ENCODE measurements at places on chromosomes 11 and 22.

GRCh38 chr11:20873054-20873453 is 203.7 kb downstream of the NELL1 start:
- DNase-seq: peak; percentile 8

DNA sequence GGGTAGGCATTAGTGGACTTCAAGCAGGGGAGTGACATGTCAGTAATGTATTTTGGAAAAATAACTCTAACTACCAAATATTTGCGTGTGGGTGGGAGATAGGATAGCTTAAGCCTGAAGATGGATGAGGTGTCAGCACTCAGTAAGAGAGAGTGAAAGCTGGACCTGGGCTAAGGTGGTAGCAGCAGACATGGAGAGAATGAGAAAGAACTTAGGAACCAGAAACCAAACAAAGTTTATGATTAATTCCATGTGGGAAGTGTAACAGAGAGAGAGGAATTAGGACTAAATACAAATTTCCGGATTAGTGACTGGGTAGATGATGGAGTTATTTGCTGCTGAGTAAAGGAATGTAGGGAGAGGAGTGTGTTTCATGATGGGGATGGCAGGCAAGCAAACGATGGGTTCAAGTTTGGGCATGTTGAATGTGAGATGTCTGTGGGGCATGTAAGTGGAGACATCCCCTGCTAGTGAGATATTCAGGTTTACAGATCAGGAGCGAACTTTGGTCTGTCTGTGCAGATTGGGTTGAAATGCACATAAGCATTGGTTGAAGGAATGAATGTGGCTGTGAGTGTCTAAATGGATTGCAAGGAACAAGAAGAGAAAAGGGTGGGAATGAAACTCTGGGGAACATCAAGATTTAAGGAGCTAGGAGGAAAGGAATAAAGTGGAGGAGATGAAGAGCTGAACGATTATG is 185.6 kb upstream of the MTMR2 start:
- DNase-seq: no peak

GRCh38 chr22:17954200-17954859 is 70.0 kb downstream of the MICAL3 start:
- no peak for DNase-seq

- DNase-seq: no peak
Measured at GRCh38 chr22:36234919-36235318, 4.4 kb downstream of the APOL2 start.

- DNase-seq: no peak
Measured at GRCh38 chr22:45477366-45478107, 25.1 kb upstream of the FBLN1 start.

- no peak for DNase-seq
Measured at GRCh38 chr11:69637941-69638871, 2.8 kb upstream of the CCND1 start.

DNA sequence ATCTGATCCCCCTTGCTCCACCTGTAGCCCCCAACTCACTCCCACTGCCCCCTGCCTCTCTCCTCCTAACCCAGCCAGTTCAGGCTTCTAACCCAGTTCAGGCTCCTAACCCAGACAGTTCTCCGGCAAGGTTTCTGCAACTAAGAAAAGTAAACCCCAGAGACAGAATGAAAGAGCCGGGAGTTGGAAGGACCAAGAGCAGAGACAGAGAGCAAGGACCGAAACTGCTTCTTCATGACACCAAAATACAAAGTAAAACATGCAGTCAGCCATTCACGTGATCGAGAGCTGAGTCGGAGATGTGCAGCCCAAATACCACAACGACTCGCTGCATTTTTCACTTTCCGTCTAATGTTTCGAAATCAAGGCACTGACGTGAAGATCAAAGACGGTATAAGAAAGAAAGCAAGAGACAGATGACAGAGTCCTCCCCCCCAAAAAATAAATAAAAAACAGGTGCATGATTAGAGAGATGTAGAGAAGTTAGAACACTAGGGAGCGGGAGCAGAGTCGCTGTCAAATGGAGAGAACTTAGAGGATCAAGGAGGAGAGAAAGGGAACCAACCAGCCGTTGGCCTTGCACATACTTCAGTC is 884 bp downstream of the IL10RA start:
- peak; percentile 86 for DNase-seq

GRCh38 chr11:113673550-113674396 is 32.3 kb downstream of the TMPRSS5 start:
- DNase-seq: no peak

GRCh38 chr22:36208162-36208765 is 6.7 kb upstream of the APOL4 start:
- DNase-seq: no peak

DNA sequence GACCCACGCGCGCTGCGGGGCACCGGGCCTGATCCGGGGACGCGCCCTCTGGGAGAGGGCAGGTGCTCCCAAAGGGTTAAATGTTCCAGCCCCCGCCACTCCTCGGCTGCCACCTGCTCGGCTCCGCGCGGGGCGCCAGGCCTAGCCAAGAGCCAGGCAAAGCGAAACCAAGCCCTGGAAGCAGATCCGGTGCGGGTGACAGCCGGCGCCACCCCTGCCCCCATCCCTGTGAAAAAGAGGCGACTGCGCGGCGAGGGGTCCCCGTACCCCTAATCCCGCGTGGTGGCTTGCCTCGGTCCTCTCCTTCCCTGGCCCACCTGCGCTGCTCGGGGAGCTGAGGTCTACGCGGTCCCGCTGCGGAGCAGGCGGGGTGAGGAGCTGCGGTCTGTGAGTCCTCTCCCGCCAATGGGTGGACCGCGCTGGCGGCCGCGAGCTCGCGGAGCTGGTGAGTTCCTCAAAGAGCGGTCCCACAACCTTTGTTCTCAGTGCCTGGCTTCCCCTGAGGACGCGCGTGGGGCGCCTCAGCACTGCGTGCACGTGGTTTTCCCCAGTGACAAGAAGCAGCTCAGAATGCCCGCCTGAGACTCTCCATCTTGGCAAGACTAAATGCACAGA is at the start of gene ME3:
TSS of gene ME3 (minus strand) at position 610 of the 615 bp plus-strand sequence.
- peak; percentile 72 for DNase-seq

DNA sequence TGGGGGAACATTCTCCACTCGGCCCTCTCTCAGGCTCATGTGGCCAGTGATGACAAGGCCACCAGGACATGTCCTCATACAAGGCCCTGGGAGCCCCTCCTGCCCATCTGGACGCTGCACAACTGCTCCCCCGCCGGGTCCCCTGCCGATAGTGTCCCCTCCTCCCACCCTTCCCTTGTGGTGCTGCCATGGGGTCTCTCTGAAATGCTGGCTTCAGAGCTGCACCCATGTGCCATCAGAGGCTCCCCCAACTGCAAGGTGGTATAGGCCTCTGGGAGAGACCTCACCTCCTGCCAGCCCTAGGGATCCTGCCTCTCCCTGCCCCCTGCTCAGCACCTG is 113.0 kb downstream of the KCNQ1OT1 start:
- peak; percentile 3 for DNase-seq

DNA sequence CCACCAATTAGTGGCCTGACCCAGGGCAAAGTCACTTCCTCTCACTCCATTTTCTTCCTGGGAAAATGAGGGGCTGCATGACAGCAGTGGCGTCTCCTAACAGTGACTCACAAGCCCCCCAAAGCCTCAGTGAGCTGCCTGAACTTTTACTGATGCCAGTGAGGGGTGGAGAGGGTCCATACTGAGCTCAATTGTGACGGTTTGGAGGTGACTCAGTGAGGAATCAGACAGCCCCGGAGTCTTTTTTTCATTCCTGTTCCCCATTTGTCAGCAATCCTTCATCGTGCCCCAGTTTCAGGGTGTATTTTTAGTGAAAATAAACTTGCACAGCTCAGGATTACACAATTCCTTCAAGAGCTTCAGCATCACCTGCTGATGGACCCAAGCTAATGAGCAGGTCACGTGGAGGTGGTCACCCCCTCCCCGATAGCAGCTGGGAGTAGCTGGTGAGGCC is 30.1 kb upstream of the RASD2 start:
- DNase-seq: no peak

DNA sequence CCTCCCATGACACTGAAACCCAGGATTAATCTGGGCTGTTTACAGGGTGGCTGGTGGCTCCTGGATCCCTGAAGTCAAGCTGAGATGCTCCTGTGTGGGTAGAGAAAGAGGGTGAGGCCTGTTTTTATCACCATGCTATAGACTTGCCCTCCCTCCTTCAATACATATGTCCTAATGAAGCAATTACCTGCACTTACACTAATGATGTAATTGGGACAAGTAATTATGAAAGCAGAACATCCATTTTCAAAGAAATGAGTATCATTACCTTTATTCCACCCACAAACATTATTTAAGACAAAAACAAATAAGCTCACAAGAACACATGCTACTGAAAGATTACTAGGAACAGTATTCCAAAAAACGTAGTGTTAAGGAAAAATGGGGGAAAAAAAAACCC is 64.3 kb upstream of the CHRM4 start:
- no peak for DNase-seq

DNA sequence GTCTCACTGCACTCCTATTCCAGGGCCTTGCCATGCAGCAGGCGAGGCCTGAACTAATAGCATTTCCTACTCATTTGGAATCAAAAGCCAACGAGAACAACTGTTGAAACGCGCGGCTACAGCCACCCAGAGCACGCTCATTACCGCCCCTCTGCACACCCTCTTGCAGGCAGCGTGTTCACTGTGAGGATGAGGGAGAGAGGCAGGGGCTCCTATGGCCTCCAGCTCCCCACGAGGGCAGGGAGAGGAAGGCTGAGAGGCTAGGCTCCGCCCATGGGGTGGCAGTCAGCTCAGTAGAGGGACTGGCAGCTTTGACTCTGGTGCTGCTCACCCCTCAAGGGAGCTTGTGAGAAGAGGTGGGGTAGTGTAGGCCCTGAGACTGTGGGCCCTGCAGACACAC is 26.2 kb downstream of the LMO1 start:
- DNase-seq: no peak

DNA sequence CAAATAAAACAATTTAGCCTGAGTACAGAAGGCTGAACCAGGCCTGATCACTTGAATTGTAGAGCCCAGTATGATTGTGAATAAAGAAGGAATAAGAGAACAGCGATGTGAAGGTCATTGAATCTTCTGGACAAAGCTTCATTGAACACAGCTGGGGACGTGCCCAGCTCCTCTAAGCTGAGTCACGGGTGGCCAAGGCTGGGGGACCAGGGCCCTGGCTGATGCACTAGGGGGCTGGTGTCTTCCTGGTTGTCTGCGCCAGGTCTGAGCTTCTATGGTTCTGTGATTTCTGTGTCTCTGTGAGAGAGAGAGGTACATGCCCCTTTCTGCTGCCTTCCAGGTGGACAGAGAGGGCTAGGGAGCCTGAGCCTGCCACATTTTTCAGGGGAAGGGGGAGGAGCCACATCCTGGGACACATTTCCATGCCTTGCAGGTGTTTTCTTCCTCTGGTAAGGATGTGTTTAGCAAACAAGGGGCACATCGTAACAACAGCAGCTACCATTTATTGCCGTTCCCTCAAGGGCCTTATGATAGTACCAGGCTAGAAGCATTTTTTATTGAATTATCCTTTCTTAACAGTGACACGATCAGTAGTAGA is 135.7 kb downstream of the C11orf91 start:
- DNase-seq: no peak

DNA sequence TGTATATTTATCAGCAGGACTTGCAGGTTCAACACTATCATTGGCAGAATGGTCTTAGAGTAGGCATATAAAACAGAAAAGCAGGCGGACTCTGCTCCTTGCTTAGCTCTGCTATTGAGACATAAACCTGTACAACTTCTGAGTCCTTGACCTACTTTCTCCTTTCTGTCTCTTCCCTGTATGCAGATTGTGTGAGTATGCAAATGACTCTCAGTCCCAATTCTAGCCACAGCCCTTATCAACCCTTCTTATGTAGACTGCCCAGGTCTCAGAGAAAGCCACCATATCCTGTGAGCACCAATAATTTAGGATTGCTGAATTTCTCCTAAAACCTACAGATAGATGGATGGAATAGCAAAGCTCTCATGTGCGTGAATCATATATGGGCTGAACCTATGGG is 367.6 kb upstream of the DDI1 start:
- DNase-seq: no peak

DNA sequence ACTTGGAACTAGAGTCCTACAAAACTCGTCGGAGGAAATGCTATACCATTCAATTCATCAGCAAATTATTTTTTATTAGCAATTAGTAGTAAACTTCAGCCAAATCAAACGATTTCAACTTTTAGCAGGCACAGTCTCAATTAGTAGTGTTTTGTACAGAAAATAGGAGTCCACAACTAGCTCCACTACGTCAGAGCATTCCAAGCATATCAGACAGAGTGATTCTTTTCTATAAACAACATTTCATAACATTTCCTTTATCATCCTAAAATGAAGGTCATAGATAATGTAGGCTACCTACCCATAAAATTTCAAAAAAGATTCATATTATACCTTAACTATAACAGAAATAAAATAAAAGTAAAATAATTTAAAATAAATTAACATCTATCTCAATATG is 169.9 kb downstream of the KIF18A start:
- DNase-seq: no peak

DNA sequence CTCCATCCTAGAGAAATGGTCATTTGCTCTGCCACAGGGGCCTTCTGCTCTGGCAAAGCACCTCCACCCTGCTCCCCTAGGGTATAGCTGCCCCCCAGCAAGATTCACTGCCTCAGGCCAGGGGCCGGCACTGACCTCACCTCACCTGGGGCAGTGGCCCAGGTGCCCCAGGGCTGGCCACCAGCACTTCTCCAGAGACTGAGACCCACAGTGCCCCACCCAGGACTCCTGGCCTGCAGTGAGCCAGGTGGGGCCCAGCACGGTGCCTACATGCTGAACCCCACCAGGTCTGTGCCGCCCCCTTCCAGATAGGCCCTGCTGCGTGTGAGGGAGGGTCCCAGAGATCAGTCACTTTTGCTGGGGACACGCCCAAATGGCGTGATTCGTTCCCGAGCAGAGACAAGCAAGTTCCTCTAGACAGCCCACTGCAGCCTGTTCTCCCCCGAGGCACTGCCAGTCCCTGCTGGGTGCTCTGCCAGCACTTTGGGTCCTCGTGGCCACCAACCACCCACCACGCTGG is 10.8 kb downstream of the GNB1L start:
- DNase-seq: no peak

- DNase-seq: no peak
Measured at GRCh38 chr11:75563978-75564552, 2.0 kb downstream of the SERPINH1 start.

GRCh38 chr11:11446967-11447366 is 93.9 kb upstream of the CSNK2A3 start:
- no peak for DNase-seq

GRCh38 chr11:9905501-9905951 is 241.6 kb downstream of the SWAP70 start:
- DNase-seq: no peak

GRCh38 chr11:2759228-2760195 is 59.7 kb upstream of the KCNQ1OT1 start:
- DNase-seq: peak; percentile 2

GRCh38 chr11:79422866-79423265 is 18.0 kb downstream of the TENM4 start:
- DNase-seq: no peak

DNA sequence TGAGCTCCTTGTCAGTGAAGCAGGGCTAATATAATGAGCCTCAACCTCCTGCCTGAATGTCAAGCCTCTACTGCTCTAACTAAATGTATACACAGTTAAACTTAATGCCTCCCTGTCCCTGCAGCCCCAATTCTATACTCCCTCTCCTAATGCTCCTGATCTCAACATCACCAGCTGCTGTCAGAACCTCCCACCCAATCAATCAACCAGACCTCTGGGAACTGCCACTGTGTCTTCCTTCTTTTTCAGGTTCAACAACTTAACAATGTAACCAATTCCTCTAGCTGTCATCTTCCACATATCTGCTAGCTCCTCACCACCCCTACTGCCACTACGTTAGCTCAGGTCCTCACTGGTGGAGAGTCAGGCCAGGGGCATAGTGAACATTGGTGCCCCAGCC is 339.8 kb upstream of the NARS2 start:
- DNase-seq: no peak

Data from activated CD4-positive, alpha-beta T cell treated with anti-CD3 and anti-CD28 coated beads for 36 hours (primary cell).